C1 segment of cervical spinal cord (tissue), 14 donors: ENCODE measurements at places on chromosomes 11 and 22.

DNA sequence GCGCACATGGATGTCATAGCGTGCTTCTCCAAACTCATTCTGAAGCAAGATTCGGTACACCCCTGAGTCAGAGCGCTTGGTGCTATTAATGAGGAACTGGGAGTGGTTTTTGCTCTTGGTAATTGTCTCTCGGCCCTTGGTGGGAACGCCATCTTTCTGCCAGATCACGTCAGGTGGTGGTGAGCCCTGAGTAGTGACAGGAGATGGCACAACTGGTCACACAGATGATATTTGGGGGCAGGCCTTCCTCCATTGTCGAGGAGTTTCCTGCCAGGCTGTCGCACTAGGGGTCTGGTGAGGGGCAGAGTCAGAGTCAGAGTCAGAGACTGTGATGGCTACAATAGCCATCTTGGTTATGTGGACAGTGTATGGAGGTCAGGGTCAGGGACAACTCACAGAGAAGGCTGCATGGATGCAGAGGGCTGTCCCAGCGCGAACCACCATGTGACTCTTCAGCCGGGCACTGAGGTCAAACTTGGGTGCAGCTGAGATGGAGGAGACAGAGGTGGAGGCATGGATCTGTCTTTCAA lies 9.3 kb downstream of the TMEM86A start:
- DNase-seq, result no peak

- DNase-seq, result no peak
Observed at GRCh38 chr11:129275828-129276227, 83.7 kb upstream of the ARHGAP32 start.

- DNase-seq, result no peak
Observed at GRCh38 chr22:30143265-30143664, 63.0 kb downstream of the HORMAD2 start.

- DNase-seq, result no peak
Observed at GRCh38 chr22:46595545-46595944, 24.6 kb upstream of the GRAMD4 start.

DNA sequence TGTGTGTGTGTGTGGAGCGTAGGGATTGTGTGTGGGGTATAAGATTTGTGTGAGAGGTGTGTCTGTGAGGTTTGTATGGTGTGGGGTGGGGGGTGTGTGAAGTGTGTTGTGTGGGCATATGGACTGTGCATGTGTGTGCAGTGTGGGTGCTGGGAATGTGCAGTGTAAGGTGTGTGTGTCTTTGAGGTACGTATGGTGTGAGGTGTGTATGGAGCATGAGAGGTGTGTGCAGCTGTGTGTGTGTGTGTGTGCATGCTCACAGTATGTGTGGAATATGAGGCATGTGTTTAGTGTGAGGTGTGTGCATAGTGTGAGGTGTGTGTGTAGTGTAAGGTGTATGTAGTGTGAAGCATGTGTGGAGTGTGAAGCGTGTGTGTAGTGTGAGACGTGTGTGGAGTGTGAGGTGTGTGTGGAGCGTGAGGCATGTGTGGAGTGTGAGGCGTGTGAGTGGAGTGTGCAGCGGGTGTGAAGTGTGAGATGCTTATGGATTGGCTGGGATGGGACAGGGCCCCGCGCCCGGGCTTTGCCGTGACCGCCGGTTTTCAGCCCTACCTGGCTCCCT lies 1.7 kb upstream of the TMPRSS6 start:
- no peak for DNase-seq

- DNase-seq, result no peak
Observed at GRCh38 chr11:133947321-133947756, 9.4 kb downstream of the IGSF9B start.

DNA sequence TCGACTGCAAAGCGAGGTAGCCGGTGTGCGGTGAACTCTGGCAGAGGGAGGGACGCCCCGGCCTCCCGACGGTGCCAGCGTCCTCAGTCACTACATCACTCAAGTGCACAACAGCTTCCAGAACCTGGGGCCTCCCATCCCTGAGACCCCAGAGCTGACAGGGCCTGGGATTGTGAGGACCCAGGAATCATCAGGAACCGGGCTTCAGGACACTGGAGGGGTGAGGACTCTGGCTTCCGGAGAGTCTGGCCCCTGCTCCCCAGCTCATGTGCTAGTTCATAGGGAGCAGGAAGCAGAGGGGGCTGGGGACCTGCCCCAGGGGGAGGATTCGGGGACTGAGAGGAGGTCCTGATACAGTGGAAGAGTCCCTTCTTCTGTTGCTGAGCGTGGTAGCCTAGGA lies 4.6 kb downstream of the ART5 start:
- no peak for DNase-seq

- DNase-seq, result no peak
Observed at GRCh38 chr22:40216041-40216756, 38.5 kb downstream of the TNRC6B start.

DNA sequence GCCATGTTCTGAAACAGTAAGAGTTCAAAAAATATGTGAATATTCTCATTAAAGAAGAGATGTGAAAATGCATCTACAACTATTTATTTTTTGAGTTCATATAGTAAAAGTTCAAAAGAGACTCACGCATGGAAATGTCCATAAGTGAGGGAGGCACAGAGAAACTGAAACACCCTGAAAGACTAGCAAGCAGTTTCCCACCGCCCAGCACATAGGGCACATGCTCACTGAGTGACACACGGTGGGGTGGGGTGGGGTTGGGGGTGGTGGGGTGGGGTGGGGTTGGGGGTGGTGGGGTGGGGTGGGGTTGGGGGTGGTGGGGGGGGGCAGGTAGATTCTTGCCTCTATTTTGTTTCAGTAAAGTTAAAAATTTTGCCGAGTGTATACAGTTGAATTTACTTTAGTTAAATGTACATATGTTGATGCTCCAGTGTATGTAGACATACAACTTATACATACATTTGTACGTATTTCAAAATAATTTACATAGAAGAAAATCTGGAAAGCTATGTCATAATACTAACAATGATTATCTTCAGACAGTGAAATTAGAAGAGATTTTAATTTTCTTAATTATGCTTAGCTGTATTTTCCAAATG lies 6.3 kb downstream of the CCDC34 start:
- no peak for DNase-seq

- DNase-seq, result no peak
Observed at GRCh38 chr11:102868339-102868738, 6.4 kb downstream of the MMP12 start.

GRCh38 chr11:73195191-73196007 lies 22.7 kb upstream of the P2RY2 start:
- DNase-seq, result no peak

- no peak for DNase-seq
Observed at GRCh38 chr11:98772893-98773292, 247.9 kb upstream of the CNTN5 start.

GRCh38 chr11:88208745-88209144 lies 33.5 kb upstream of the RAB38 start:
- no peak for DNase-seq

DNA sequence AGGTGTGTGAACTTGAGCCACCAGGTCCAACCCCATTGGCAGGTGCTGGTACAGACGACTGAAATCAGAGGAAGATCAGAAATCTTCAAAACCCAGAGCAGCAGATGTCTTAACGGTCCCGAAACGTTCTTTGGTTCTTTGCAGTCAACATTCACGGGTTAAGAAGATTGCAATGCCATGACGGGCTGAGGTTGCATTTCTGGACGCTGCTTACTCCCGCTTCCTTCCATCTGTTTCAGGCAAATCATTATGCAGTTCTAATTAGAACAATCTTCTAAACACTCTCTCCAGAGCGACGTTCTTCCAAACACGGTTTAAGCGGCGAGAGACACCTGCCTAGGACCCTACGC lies 492 bp upstream of the LUZP2 start:
- DNase-seq, result peak; percentile 22

DNA sequence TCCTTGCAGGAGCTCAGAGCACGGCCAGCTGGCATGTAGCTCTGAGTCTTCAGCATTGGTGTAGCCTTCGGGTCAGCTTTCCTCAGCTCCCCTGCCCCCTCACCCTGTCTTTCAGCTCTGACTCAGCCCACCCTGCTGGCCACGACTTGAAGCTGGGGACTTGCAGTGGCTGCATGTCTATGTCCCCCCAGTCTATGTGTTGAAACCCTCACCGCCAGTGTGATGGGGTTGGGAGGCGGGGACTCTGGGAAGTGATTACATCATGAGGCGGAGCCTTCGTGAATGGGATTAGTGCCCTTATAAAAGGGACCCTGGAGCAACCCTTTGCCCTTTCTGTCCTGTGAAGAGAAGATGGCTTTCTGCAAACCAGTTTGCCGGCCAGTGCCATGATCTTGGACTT lies 111.1 kb downstream of the CTTN start:
- DNase-seq, result no peak

DNA sequence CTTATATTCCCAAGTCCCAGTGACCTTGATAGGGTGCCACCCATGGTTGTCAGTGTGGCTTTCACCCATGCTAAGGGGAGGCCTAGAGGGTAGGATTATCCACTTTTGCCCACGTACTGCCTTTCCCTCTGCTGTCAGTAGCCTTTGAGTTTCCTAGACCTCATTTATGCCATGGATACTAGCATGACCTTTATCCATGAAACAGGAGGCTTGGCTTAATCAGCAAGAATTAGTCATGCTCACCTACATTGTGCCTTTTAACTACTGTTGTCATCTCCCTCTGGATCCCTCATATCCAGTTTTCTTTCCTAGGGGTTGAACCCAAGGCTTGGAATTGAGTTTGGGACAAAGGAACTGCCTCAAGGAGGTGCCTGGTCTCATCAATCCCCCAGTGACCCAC lies 716.7 kb downstream of the NTM start:
- no peak for DNase-seq

DNA sequence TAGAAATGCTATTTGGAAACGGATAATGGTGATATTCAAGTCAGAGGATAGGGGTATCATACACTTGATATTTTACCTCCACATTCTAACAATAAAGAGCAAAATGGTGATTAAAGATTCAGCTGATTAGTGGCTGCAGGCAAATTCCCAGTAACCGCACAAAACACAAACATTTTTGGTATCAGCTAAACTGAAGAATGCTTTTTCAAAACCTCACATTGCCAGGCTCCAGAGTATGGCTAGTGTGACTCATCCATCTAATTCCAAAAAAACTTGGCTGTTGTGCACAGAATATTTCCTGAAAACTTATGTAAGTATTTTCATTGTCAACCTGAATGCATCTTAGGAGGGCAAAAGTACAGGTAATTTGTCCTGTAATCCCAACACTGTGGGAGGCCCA lies 10.9 kb downstream of the SRPRA start:
- no peak for DNase-seq

DNA sequence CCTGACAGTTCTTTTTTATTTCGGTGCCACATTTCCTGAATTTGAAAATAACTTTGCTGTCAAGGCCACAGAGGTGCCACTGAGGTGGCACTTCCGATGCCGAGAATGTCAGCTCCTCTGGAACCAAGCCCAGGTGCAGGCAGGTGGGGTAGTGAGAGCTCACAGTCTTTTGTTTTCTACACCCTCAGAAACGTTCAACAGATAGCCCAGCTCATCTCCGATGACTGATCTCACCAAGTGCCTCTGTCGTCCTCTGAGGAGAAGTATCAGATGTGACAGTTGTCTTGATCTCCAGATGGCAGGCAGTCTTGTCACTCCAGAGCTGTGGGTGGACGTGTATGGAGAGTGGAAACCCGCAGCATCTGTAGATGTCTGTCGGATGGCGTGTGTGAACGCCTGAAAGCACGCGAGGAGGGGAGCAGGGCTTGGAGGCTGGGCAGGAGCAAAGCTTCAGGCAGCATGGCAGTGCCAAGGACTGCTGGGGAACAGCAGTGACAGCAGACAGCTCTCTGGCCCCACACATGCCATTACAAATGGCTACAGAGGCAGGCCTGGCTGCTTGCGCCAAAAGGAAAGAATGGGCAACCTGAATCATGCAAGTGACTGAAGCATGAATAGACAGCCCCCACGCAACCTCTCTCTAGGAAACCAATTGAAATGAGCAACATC lies 877.0 kb downstream of the OPCML start:
- DNase-seq, result peak; percentile 13

DNA sequence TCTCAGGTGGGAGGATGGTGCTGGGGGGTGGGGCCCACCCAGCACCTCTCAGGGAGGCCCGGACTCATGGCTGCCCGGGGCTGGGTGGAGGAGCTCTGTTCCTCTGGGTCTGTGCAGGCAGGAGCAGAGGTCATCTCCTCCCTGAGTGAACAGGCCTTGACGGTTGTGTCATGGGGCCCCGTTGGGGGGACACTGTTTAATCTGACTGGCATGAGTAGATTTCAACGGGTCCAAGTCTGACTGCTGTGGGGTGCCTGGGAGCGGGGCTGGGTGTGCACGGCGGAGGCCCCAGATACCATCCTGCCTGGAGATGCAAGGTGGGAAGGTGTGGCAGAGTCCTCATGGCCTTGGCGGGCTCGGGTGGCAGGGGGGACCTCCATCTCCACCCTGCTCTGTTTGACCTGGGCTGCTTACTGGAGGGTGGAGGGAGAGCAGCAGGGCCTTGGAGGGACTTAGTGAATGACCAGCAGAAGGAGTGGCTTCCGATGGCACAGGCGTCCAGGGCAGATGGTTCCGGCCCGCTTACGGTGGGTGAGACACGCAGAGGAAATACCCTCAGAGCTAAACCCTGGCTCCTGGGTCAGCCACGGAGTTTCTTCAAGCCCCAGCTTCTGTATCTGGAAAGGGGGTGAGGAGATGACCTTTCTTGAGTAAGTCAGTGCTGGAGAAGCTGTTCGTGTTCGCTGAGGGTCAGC lies 48.7 kb downstream of the SMIM38 start:
- no peak for DNase-seq

DNA sequence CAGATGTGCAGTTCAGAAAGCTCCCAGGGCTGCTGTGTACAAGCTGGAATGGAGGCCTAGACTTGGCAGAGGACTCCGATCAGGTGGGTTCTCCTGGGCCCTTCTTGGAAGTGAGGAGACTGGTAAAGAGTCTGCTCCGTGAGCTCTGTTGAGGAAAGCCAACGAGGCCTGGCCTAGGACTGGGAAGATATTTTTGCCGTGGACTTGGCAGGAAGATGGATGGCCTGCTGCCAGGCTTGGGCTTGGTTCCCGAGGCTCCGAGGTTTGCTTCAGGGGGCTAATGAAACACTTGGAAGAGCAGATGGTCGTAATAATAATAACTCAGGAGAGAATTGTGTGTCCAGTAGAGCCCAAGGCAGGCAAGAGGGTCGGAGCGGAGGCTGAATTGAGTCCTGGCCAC lies 3.9 kb downstream of the GALR3 start:
- DNase-seq, result peak; percentile 54

DNA sequence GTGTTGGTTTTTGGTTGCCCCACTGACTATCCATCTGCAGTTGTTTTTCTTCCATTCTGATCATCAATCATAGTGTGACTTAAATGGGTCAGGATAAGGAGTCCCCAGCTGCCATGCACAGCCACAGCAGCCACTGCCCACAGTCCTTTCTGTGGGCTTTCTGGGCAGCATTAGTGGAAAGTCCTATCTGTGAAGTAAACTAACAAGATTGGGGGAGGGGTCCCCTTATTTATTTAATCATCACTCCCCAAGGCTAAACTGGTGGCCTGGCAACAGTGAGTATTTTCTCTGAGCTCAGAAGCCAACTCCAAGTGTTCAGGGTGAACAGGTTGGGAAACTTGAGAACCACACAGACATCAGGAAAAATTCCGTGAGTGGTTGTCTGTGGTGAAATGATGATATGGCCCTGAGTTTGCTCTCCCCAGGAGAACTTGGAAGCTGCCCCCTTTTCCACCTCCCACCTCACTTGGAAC lies 145.0 kb downstream of the CCDC34 start:
- no peak for DNase-seq

- peak; percentile 4 for DNase-seq
Observed at GRCh38 chr11:120061761-120062560, 76.0 kb downstream of the TRIM29 start.
